ENCODE measurements at places on chromosomes 3 and 15.

- DNase-seq: no peak
Observed at GRCh38 chr3:20523293-20523692, 337.3 kb upstream of the SGO1 start.

GRCh38 chr3:24963762-24964625 is 464.1 kb upstream of the RARB start:
- DNase-seq: no peak

DNA sequence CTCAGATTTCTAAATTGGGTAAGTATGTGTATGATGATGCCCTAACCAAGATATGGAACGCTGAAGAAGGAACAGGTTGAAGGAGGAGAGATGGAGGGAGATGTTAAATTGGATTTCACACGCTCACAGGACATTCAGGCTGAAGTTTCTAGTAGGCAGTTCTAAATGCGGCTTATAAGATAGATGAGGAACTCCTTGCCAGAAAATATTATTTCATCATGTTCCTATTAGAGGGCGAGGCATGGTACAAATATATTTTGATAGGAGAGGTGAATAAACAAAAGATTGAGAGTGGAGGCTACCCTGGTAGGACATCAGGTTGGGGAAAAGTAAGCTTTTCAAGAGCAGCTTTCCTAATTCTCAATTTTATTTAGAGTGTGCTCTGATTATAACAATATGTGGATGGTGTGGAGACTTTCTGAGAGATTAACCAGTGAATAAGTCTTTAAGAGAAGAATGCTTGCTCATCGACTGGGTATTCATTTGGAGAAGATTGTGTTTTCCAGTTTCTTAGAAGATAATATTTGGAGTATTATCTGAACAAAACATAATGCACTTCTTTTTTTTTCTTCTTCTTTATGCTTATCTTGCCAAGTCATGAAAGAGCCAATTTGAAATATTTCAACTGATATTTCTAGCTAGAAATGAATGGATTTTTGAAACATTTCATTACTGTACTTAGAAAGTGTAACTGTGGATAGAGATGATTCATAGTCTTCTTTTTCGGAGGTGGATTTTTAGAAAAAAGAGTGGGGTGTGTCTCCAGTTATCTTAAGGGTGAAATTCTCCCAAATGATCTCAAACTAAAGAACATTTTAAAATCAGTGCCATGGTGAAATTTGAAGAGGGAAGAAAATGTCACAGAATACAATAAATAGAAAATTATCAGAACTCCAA is 88.5 kb downstream of the B3GALNT1 start:
- DNase-seq: no peak

- no peak for DNase-seq
Observed at GRCh38 chr3:182740710-182741109, 52.6 kb upstream of the ATP11B start.

GRCh38 chr3:160707187-160707794 is 30.3 kb downstream of the ARL14 start:
- DNase-seq: no peak

GRCh38 chr15:40340740-40341400 is at the start of gene CCDC9B:
TSS of gene CCDC9B (minus strand) at chr15:40340939. CDS start at chr15:40340819, 120 bp downstream.
- DNase-seq: no peak

GRCh38 chr15:89396723-89397652 is 62.4 kb upstream of the POLG start:
- no peak for DNase-seq

Data from stimulated activated CD8-positive, alpha-beta memory T cell treated with anti-CD3 and anti-CD28 coated beads, Interleukin-4, amount 100 ng/mL, for 4 hours (primary cell).